ENCODE measurements at places on chromosomes 5 and 9.

- no peak for DNase-seq
These were observed 41.7 kb upstream of the TMEM250 start for GRCh38 chr9:136160381-136160841.

- no peak for DNase-seq
These were observed 4.1 kb downstream of the TESK1 start for GRCh38 chr9:35609001-35609819.

DNA sequence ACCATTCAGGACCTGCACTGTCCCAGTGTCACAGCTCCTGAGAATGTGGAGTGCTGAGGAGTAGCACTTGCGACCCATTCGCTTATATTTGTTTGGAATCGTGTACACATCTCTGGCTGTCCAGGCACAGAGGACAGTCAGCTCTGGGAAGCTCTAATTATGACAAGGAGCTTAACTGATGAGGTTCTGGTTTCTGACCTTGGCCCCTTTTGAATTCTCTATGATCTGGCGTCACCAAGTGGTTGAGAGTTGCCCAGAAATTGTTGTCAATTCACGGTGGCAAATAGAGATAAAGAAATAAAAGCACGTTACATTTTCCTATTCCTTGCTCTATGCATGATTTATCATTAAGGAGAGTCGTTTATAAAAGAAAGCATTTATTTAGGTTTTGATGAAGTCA lies 34.9 kb upstream of the LECT2 start:
- no peak for DNase-seq

DNA sequence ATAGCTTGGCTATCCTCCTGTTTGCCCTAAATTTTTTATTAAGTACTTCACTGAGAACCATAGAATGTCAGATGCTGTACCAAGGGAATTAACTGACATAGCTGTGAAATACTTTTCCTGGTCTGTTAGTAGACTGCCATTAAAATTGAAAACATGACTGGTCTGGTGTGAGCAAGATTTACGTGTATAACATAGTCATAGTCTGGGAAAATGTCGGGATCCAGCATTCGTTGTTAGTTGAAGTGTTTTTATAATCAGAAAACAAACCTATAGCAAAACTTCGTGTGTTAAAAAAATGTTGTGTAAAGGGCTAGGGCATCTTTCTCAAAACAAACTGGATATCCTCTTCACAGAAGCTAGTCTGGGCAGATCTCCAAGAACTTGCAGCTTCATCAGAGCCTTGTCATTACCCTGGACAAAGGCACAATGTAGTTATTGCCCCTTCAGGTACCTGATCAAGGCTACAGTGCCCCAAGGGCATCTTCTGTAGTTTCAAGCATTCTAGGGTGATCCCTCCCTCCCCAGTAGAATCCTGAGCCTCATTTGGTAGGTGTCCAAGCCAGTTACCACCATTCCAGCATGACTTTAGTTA lies 454.2 kb upstream of the SGCD start:
- DNase-seq, result no peak

DNA sequence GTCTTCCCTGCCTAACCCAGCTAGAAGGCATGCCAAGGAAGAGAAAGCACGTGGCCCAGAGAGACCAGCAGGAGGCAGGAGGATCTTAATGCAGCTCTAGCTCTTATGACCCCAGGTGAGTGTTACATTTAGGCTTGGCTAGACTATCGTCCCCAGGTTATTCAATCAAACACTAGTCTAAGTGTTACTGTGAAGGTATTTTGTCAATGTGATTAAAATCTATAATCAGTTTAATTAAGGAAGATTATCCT lies 483.7 kb downstream of the BNC2 start:
- DNase-seq, result no peak

DNA sequence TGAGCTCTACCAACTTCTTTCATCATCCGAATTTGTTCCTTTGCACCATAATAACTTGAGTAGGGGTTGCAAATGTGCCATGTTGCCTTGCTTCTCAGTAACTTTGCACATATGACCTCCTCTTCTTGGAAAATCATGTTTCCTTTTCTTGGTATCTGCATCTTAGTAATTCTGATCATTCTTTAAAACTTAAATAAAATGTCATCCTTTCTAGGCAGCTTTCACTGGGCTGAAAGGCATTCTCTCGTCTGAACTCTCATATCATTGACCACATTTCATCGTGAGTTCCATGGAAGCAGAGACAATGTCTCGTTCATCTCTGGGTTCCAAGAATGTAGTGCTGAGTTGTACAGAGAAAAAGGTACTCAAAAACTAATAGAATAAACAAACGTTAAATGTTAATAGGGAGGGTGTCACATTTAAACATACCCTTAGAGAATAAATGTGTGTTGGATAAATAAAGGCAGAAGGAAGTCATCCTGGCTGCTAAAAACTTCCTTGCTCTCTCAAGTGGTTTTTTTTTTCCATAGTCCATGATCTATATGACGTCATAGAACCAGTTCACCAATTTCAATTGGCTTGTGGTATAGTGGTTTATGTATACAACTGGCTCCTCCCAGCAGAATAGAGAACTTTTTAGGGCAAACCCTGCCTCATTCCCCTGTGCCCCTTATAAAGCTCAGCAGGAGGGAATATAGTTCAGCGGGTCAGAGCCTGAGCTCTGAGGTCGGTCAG lies 218.1 kb upstream of the TRIM32 start:
- no peak for DNase-seq

- DNase-seq, result no peak
These were observed 61.5 kb upstream of the RARS1 start for GRCh38 chr5:168424594-168425323.

- no peak for DNase-seq
These were observed 32.6 kb downstream of the UBAP1 start for GRCh38 chr9:34211395-34211794.

GRCh38 chr5:66642538-66642937 lies 46.3 kb downstream of the MAST4 start:
- DNase-seq, result no peak

- DNase-seq, result no peak
These were observed 941 bp downstream of the XPA start for GRCh38 chr9:97695995-97696802.

- DNase-seq, result no peak
These were observed 31.2 kb downstream of the JAKMIP2 start for GRCh38 chr5:147751156-147751830.

- no peak for DNase-seq
These were observed 27.3 kb downstream of the ANP32B start for GRCh38 chr9:98010445-98010844.

DNA sequence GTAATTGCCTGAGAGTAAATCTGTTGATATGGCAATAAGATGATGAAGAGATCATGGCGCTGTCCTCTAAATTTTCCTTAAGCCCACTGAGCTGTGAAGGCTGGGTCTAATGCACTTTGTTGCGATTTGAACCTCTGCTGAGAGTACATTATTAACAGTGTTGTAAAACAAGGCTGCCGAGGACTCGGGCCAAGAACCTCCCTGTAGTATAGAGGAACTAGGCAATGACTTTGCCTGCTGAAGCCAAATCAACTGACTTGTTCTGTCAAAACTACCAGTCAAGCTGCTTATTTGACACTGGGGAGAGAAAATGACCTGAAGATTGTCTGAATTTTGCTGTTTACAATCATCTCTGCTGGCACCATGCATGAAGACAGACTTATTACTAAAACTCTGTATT lies 1154.7 kb downstream of the DTWD2 start:
- no peak for DNase-seq

DNA sequence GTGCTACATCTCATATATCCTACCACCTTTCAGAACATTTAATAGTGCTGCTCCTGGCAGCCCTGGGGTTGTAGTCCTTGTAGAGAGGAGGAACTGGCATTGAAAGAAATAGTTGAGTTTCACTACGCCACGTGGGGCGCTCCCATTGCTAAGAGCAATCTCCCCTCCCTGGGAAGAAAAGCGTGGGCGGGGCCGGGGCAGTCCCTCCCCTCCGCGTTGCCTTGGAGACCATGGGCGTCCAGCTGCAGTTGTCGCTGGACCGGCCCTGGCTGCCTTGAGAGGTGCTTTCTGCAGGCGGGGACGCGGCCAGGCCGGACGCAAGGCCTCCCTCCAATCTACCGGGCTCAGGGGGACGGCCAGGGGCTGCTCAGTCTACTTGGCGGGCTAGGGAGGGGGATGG lies 368 bp upstream of the CCDC180 start:
- no peak for DNase-seq

DNA sequence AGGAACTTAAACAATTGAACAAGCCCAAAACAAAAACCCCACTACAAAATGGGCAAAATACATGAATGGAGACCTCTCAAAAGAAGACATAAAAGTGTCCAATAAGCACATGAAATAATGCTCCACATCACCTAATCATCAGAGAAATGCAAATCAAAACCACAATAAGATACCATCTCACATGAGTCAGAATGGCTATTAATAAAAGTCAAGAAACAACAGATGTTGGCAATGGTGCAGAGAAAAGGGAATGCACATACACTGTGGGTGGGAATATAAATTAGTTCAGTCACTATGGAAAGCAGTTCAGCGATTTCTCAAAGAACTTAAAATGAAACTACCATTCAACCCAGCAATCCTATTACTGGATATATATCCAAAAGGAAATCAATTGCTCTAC lies 337.4 kb upstream of the GRIA1 start:
- no peak for DNase-seq

DNA sequence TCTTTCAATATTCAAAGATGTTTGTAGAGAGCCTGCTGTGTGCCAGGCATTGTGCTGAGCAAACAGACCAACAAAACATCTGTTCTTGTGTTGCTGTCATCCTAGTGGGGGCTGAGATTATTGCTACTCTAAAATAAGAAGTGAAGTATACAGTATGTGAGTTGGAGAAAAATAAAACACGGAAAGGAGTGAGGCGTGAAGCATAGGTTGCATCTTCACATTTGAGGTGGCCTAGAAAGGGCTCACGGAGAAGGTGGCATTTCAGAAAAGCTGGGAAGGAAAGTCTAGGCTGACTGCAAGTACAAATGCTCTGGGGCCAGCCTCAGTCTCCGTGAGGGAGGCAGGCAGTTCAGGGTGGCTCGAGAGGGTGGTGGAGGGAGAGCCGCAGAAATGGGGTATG lies 80.3 kb downstream of the CSNK1A1 start:
- no peak for DNase-seq

DNA sequence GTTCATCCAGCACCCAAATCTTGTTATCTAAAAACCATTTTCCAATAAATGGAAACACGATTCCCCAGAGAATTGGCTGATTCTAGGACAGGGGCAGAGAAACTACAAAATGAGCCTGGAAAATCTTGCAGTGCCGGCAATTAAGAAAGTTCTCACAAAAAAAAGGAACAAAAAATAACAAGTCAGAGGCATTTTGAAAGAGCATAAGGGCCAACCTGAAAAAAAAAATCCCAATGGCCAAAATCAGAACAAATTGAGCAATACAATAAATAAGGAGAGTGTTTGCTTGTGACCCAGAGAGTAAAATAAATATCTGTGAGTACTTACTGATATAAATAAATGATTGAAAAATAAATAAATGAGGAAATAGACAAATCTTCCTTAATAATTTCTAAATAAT lies 55.1 kb upstream of the S1PR3 start:
- no peak for DNase-seq

GRCh38 chr9:21730899-21731298 lies 71.5 kb upstream of the MTAP start:
- no peak for DNase-seq

GRCh38 chr9:7622481-7622880 lies 177.1 kb downstream of the DMAC1 start:
- no peak for DNase-seq

GRCh38 chr5:51598026-51598425 lies 214.8 kb downstream of the ISL1 start:
- DNase-seq, result no peak

- DNase-seq, result no peak
These were observed 59.8 kb upstream of the RNU6ATAC start for GRCh38 chr9:134224127-134224526.

- no peak for DNase-seq
These were observed 67.6 kb upstream of the LHFPL2 start for GRCh38 chr5:78716206-78716605.

GRCh38 chr9:104992659-104993058 lies 64.7 kb upstream of the ABCA1 start:
- no peak for DNase-seq

- no peak for DNase-seq
These were observed 409.2 kb downstream of the HTR1A start for GRCh38 chr5:63553073-63553472.

DNA sequence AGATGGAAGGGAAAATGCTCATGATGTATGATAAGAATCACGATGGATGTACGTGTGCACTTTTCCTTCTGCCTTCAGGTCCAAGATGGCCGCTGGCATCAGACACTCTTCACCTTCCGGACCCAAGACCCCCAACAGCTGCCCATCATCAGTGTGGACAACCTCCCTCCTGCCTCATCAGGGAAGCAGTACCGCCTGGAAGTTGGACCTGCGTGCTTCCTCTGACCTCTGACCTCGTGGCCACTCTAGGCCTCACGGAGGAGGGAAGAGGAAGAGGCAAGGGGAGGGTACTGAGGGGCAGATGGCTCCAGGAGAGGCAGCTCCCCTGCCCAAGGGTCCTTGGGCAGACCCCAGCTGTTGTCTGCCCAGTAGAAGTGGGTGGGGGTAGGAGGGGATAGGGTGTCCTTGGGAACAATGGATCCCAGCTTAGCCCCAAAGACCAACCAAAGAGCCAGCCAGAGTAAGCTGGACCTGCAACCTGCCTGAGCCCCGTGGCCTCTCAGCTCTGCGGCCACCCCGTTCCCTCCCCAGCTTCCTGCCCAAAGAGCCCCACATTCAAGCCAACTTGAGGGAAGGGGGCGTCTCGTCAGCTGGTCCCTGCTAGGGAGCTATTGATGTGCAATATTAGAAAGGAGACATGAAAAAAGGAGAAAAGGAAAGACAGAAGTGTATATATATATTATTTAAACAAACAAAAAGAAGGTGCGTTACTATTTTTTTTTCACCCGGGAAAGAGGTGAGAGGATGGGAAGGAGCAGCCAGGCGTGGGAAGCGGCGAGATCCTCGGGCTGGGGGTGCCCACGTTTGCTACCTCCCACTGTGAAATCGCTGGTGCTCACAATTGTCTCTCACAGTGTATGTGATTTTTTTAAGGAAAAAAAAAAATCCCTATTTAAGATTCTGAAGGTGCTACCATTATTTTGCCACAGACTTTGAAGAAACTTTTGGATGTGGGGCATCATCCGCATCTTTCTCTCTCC lies 12.1 kb upstream of the ORM1 start:
- DNase-seq, result peak; percentile 32

- DNase-seq, result no peak
These were observed 37.4 kb downstream of the GLT6D1 start for GRCh38 chr9:135601988-135602387.

GRCh38 chr5:5422819-5423515 lies 490 bp downstream of the ICE1 start:
- DNase-seq, result no peak

Data from CD8-positive, alpha-beta T cell (primary cell).